ENCODE measurements at places on chromosomes 2 and 18. TPM values are rescaled to one million over a fixed set of nuclear protein-coding genes. Genes with fewer than 3 reads are reported as not detected.

AMER3 gene
- total RNA-seq, result not detected

STARD6 gene
- total RNA-seq, result 0.13 TPM

DSG4 gene
- total RNA-seq, result not detected

PARD6G gene
- 34.7 TPM for total RNA-seq

FOXI3 gene
- not detected for total RNA-seq

GTF3C2 gene
- total RNA-seq, result 18.0 TPM

FRZB gene
- total RNA-seq, result 0.13 TPM

UGT1A1 gene
- not detected for total RNA-seq

EMX1 gene
- total RNA-seq, result not detected

GALNT13 gene
- 0.25 TPM for total RNA-seq

ASB18 gene
- total RNA-seq, result not detected

SERPINB5 gene
- total RNA-seq, result not detected

NEB gene
- total RNA-seq, result 0.63 TPM

DPYSL5 gene
- under 0.01 TPM for total RNA-seq

RNU2-63P gene
- not detected for total RNA-seq

MARCO gene
- total RNA-seq, result not detected

NAT8 gene
- total RNA-seq, result not detected

AQP12A gene
- total RNA-seq, result not detected

UNC80 gene
- 0.38 TPM for total RNA-seq

SLC11A1 gene
- under 0.01 TPM for total RNA-seq

LYPD6B gene
- not detected for total RNA-seq

RETREG2 gene
- 65.2 TPM for total RNA-seq

CRYGC gene
- total RNA-seq, result not detected

FLACC1 gene
- 0.13 TPM for total RNA-seq

ABCG8 gene
- total RNA-seq, result not detected

CDH7 gene
- not detected for total RNA-seq

INHBB gene
- total RNA-seq, result 35.3 TPM

ZNF892 gene
- total RNA-seq, result 3.6 TPM

GALR1 gene
- total RNA-seq, result not detected

RANBP2 gene
- 53.1 TPM for total RNA-seq

LYPD6 gene
- 13.3 TPM for total RNA-seq

CPLX4 gene
- not detected for total RNA-seq

MOGAT1 gene
- total RNA-seq, result not detected

TEKT4 gene
- not detected for total RNA-seq

PRLH gene
- total RNA-seq, result not detected

MALL gene
- total RNA-seq, result 64.3 TPM

Measured in dermis microvascular lymphatic vessel endothelial cell (primary cell).